Retinal pigment epithelial cell (primary cell): ENCODE measurements at places on chromosomes 3 and 15.

DNA sequence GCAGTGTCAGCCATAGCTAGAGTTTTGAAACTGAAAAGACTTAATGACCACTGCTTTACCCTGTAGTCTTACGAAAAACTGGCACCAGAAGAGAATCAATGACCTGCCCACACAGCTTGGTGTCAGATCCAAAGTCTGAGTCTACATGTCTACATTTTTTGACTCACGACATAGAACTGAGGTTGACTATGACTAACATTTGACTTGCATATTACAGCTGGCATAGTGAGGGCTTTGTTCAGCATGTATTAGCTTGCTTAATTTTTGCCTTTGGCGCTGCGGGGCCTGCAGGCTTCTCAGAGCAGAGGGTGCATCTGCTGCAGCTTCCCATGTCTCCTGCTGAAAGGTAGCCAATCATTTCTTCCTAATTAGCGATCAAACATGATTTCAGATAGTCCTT, 167.0 kb downstream of the EBLN2 start:
- DNase-seq: no peak

- peak; percentile 41 for DNase-seq
These were observed 7.2 kb downstream of the SUSD5 start for GRCh38 chr3:33211444-33211843.

DNA sequence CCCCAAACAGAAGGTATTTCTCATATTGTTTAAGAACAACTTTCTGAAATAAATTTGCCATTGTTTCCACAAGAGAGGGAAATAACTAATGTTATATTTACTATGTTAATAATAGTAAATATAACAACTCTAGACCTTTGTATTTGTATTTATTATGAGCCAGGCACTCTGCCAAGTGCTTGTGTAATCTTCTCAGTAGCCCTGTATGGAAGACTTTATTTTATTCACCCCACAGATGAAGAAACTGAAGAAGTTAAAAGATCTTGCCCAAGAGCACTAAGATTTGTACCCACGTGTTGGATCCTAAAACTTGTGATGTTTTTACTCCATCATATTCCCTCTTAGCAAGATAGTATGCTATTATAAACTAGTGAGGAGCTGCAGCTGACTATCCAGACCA, 12.0 kb upstream of the GNB4 start:
- DNase-seq: no peak

DNA sequence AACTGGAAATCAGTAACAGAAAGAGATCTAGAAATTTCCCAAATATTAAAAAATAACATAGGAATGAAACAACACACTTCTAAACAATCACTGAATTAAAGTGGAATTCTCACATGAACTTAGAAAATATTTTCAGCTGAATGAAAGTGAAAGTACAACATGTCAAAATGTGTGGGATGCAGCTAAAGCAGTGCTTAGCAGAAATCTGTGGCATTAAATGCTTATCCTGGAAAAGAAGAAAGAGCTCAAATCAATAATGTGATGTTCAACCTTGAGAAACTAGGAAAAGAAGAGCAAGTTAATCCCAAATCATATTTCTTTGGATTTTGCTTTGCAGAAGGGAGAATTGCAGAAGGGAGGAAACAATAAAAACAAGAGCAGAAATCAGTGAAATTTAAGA, 98.2 kb upstream of the NR2E3 start:
- no peak for DNase-seq

- no peak for DNase-seq
These were observed 141.9 kb downstream of the LRTM1 start for GRCh38 chr3:54785976-54786375.

DNA sequence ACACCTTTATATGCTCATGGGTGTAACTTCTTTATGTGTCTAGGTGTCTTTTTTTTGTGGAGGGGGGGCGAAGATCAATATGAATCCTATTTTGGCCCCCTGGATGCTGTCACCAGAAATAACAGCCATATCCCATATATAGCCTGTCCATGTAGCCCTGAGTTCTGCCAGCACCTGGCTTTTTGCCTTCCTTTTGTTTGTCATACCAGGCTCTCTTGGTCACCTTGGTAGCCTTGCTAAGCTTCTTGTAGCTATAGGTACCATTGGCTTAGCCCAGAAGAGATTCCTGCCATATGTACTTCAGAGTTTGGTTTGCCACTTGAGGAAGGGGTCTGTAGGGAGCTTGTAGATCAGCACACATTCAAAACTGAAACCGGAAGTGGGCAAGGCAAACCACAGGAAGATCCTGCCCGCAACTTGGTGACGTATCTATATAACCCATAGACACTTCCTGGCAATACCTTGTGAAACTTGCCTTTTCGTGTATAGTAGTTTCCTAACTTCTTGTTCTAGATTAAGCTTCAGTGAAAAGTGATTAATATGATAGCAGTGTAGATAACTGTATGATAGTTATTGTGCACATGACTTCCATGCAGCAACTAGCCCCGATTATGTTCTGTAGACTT, 11.9 kb downstream of the RASA2 start:
- no peak for DNase-seq
